GM12864 (cell line): ENCODE measurements at places on chromosomes 7 and 10.

GRCh38 chr7:143487566-143487965, 9.9 kb downstream of the TAS2R41 start:
- DNase-seq, result no peak

DNA sequence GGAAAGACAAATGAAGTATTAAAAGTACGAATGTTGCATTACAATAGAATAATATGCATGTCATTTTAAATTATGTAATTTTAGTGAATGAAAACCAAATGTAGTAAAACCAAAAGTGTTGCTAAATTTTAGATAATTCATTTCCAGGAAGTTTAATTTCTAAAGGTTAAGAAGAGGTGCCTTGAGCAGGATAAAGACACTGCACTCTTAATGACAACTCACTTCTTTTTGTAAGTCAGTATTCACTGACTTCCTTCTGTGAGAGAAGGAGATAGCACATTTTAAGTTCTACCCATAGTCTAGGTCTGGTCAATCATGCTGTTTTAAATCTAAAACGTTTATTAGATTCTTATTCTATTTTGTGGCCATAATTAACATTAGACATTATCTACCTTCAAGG, 160.2 kb downstream of the CRPPA start:
- no peak for DNase-seq

DNA sequence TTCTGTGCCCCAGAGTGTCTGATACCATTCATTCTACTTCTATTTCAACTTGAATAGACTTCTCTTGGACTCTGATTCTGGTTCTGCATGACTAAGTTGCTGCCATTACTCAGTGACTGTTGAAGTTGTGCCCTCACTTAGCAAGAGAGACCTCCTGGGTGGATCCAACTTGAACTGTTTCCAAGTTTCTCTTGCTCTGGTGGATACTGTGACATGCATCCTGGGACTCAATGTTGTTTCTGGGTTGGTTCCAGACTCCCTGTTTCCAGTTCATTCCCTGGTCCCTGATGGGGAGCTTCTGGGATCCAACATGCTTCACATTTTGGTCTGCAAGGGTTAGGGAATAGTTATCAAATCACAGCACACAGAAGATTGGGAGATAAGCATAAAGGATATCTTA, 26.2 kb upstream of the PRPF18 start:
- no peak for DNase-seq

GRCh38 chr7:45596665-45597095, 22.5 kb downstream of the ADCY1 start:
- DNase-seq, result no peak

- no peak for DNase-seq
Measured at GRCh38 chr10:31072451-31072850, 40.8 kb upstream of the ZNF438 start.

- DNase-seq, result no peak
Measured at GRCh38 chr7:131690441-131690840, 134.0 kb upstream of the PODXL start.

DNA sequence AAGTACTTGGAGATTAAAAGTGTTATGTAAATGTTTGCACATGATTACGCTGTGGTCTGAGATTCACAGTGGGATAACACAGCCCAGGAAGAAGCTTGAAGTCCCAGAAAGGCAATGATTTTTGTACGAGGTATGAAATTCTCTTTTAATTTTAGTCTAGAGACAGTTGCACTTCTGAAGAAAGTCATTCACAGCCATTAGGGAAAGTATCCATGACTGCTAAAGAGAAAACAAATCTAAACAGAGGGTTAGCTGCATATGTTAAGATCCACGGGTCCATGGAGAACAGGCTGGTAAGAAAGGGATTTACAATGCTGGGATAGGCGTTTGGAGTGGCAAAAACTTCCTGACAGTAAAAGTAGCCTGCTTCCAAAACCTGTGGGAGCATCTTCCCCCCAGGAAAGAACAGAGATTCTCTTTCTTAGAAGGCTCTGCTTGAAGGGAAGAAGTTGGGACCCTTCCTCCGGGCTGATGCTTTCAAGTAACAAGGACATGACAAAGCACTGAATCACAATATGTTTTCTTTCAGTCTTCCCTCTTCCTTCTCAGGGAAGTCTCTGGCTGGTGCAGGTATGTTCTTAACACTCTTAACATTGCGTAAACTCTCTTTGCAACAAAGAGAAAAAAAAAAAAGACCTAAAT, 220.8 kb upstream of the CELF2 start:
- no peak for DNase-seq

DNA sequence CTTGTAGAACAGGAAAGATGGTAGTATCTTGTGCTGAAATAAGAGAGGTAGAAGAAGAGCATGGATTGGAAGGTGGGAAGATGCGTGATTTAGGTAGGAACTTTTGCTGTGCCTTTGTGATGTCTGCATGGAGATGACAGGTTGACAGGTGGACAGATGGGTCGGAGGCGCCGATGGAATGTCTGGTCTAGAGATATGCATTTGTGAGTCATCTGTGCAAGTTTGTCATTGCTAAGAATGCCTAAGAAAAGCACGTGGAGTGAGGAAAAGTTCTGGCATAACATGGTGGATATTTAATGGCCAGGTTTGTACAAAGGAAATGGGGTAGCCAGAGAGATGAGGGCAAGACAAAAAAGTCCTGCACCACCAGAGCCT, 76.0 kb upstream of the ARMC3 start:
- DNase-seq, result no peak

- no peak for DNase-seq
Measured at GRCh38 chr7:633381-634018, 93.0 kb upstream of the DNAAF5 start.

DNA sequence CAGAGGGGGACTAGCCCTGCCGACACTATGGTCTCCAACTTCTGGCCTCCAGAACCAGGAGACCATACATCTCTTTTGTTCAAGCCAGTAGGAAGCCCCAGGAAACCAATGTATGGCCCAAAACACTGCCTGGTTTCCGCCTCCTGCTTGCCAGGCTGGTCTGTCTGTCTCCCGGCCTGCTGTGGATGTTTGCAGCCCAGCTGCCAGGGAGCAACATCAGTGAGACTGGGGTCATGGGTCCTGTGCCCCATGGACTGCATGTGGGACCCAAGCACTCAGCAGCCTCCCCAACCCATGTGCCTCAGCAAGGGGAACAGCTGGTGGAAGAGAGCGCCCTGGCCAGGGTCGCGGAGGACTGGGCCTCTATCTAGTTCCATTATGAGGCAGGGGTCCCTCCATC, 33.4 kb upstream of the NUB1 start:
- no peak for DNase-seq

DNA sequence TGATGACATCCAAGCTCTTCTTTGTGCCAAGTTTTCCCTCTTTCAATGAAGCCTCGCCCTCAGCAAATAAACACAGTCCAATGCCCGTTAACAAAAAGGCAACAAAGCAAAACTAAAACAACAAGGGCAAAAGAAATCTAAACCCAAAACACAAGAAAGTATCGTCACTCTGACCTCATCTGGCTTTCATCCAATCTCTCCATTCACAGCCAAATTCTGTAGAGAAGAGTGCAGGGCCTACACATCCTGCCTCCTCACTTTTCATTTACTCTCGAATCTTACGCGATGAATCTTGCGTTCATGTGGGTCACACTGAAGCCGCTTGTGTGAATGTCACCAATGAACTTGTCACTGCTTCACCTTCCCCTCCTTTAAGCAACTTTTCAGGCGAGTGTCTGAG, 15.9 kb upstream of the AKR1E2 start:
- DNase-seq, result no peak

DNA sequence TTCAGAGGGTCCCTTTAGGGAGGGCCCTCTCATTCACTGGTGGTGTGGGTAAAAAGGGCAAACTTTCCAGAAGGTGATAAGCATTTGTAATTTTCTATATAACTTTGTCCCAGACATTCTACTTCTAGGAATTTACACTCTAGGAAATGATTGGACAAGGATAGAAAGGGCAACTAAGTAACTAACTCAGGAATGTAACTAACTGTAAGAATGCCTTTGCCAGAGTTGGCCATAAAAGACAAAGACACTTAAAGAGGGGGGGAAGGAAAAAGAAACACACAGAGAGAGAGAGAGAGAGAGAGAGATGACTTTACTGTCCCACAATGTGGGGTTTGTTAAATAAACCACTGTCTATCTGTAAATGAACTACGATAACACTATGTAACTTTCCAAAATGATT, 38.5 kb upstream of the ITPRID1 start:
- no peak for DNase-seq

DNA sequence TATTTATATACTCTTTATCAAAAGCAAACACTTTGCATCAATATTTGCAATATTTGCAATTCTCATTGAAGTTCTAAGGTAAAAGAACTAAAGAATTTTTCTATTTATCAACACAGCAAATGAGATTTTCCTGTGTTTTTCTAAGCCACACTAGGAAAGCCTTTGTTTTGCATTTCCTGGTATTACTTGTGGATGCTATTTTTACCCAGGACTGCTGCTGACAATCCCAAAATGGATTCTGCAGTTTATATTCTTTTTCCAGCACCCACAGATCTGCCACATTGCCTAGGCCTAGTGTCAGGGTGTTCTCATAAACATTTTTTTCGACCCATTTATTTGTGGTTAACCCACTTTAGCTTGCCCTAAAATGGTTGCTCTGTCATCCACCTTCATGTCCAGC, 25.9 kb downstream of the LRRC17 start:
- DNase-seq, result no peak

DNA sequence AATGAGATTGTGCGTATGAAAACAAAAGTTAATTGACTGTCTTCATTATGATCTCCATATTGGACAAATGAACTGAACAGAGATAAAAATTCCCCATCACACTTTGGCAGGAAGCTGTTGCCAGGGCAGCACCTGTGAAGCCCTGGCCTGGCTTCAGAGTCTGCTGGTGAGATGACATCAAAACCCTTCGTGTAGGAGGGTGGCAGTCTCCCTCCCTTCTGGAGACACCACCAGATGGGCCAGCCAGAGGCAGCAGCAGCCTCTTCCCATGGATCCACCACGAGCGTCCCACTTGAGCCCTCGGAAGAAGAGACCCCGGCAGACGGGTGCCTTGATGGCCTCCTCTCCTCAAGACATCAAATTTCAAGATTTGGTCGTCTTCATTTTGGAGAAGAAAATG, at the start of gene DNTT:
Gene DNTT (plus strand): TSS at position 205 of the 400 bp plus-strand sequence. CDS start 64 bp downstream, at position 269.
- DNase-seq, result no peak

DNA sequence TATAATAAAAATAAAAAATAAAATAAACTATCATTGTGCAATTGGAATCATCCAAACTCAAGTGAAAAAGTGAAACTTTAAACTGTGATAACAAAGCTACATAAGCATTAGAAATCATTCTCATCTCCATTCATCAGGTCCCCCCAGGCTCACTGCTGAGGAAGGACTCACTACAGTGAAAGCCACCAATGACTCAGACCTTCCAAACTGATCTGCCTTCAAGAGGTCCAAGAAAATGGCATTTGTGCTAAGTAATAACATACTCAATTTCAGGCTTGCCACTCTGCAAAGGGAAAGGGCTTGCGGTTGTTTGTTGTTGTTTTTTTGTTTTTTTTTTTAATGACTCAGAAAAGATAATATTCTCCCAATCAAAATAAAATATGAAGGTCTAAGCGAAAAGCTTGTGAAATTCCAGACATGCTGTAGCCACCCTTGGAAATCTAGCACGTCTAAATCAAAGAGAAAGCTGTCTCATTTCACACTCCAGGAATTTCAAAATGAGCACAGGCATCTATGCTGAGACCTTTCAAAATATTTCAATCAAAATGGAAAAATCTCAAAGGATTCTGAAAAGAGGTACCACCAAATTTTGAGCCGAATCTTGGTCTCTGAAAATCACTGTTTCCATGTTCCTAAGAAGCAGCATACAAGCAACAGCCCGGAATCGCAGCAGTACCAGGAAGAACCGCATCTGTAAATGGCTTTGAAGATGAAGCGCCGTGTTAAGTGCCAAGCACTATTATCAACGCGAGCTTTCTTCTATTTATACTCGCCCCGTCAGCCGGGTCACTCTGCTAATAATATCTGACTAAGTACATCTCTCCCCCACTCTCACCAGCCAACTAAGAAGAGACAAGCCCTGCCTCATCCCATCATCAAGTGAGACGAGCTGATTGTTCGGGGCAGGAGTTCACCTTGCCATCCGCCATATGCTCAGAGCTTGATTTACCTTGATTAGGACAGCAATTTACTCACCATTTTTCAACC, 13.5 kb downstream of the SFMBT2 start:
- no peak for DNase-seq

GRCh38 chr7:132455378-132455777, 120.9 kb downstream of the PLXNA4 start:
- no peak for DNase-seq

DNA sequence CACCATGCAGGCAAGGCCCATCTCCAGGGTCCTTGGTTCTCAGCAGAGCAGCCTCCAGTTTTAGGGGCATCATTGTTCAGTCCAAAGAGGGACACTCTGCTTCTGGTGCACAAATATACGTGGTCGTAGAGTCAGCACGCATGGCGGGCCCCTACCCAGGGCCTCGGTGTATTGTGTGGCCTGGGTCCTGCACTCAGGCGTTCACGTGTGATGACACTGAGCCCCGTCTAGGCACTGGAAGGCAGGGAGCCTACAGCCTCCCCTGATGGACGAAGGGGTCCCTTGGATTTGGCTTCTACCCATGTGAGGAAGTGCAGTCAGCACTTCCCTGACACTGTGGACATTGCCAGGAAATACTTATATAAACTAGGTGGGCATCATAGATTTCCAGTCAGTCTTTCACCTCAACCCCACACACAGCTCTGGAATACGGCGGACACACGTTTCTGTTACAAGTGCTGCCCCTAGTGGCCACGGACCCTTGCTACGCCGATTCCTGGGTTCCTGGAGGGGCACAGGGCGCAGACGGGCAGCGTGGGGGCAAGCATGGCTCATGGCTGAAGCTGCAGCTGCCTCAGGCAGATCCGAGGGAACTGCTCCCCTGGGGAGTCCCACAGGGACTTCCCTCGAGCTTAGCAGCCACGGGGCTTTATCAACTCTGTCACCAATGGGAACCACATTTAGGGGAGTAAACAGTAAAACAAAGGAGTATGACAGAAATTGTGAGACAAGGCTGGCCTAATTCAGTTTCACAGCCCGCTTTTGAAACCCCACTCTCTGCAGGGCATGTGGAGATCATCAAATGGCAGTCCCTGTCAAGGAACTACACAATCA, 25.4 kb downstream of the AIFM2 start:
- no peak for DNase-seq

DNA sequence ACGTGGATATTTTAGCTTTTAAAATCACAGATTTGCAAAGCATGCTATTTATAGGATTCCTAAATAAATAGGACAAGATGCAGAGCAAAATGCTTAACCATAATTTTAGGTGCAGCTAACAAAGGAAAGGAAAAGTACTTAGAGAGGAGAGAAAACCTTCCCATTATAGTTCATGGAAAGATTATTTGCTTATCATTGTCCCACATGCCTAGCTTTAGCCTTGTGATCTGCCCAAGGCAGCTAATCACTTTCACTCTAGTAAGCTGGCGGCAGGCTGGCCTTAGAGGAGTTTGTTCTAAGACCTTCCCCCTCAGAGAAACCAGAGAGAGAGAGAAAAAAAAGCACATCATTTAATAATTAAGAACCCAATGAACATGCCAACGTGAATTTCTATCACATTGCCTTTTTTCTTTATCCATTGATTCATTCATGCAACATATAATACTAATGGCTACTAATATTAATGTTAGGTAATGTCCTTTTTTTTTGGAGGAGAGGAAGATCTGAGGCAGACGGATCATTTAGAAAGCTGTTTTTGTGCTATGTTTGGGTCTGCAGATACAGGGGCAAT, 274.6 kb downstream of the ARL4A start:
- DNase-seq, result no peak
